Mesothelial cell of epicardium (in vitro differentiated cells): ENCODE measurements at places on chromosomes 11 and 22.

- DNase-seq: no peak
These were observed 17.9 kb upstream of the B4GALNT4 start for GRCh38 chr11:351411-351810.

- DNase-seq: no peak
These were observed 2.4 kb downstream of the VPS37C start for GRCh38 chr11:61158691-61159381.

GRCh38 chr22:25176175-25176574, 23.5 kb upstream of the CRYBB3 start:
- no peak for DNase-seq

GRCh38 chr22:26949193-26949592, 291.8 kb downstream of the MIAT start:
- no peak for DNase-seq

GRCh38 chr11:28104984-28105383, 3.0 kb downstream of the KIF18A start:
- DNase-seq: no peak

GRCh38 chr11:118953265-118953664, 2.8 kb upstream of the UPK2 start:
- DNase-seq: no peak

DNA sequence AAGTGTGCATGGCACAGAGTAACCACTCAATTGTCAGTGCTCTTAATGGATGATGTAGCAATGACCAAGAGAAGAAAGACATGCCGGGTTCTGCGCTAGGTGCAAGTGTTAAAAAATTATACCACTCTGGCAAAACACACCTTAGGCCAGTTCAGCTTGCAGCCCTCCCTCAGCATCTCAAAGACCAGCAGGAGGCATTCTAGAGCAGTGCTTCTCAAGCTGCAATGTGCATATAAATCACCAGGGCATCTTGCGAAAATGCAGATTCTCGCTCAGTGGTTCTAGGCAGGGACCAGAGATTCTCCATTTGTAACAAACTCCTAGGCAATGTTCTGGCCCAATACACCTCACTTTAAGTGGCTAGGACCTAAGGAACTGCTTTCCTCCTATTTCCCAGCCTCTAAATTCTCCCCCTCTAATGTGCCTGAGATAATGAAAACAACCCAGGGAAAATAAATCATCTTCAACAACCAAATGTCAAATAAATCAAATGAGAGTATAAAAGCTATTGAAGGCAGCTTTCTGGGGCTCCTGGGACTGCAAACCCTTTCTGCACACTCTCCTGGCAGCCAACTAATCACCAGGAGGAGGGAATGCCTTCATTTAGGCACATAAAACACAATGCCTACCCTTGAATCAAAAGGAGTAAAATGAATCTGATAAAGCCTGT, 337.2 kb upstream of the API5 start:
- no peak for DNase-seq

DNA sequence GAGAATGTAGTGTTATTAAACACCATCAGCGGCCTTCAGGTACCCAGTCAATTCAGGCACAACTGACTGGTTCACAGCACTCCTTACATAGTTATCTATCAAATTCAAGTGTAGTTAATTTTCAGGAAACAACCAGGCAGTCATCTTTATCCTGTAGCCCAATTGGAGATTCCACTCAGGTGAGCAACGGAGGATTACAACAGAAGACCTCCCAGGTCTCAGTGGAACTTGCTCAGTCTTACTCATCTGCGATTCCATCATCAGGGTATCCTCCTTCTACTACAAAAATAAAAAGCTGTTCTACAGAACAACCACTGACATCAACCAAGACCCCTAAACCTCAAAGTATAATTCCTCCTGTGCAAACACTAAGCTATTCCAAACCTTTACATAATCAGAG, 39.6 kb downstream of the QSER1 start:
- DNase-seq: no peak

DNA sequence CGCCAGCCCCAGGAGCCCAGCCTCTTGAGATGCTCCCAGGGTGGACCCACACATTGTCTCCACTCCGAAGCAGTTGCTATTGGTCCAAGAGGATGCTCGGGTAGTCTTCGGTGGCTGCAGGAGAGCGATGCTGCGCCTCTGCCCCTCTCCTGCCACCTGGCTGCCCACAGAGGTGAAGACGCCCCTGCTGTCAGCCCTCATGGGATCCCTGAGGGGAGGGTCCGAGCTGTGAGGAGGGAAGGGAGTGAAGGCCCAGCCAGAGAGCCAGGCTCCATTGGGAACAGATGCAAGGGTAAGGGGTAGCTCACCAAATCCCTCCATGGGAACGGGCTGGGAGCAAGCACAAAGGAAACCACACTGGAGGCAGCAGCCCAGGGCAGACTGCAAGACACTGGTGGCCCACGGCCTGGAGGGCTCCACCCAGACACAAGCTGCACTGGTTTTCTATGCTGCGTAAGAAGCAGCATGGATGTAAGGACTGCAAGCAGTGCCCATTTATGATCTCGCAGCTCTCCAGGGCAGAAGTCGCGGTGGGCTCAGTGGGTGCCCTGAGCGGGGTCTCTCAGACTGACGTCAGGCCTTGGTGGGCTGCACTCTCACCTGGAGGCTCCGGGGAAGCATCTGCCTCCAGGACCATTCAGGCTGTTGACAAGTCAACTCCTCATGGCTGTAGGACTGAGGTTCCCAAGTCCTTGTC, 15.7 kb downstream of the TSPAN32 start:
- no peak for DNase-seq

DNA sequence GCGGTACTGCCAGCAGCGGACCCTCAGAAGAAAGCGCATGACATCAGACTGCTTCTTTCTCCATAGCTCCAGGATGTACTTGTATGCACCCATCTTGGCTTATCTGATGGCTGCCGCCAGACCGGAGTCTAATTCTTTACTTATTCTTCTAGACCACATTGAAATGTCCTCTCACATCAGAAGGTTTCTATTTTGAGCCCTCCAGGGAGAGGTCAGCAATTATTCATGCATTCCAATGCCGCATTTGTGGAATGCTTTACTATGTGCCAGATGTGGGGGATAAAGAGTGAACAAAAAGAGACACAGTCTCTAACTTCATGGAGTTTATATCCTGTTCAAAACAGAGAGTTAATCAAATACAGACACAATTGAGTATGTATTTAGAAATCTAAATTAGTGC, 230.1 kb downstream of the MIAT start:
- no peak for DNase-seq
